ENCODE measurements at places on chromosomes 2 and 18. TPM values are rescaled to one million over a fixed set of nuclear protein-coding genes. Genes with fewer than 3 reads are reported as not detected.
A peak's percentile ranks its signal among the peaks of the same experiment; 100 is the strongest.

LPIN1 gene
- 57.1 TPM for total RNA-seq

DSG3 gene
- not detected for total RNA-seq

NYAP2 gene
- total RNA-seq = not detected

PIEZO2 gene
- not detected for total RNA-seq

MC5R gene
- total RNA-seq = not detected

IFIH1 gene
- 90.0 TPM for total RNA-seq

INPP5D gene
- total RNA-seq = 152 TPM

LRRC30 gene
- not detected for total RNA-seq

ITGA6 gene
- total RNA-seq = 5.5 TPM

DNA sequence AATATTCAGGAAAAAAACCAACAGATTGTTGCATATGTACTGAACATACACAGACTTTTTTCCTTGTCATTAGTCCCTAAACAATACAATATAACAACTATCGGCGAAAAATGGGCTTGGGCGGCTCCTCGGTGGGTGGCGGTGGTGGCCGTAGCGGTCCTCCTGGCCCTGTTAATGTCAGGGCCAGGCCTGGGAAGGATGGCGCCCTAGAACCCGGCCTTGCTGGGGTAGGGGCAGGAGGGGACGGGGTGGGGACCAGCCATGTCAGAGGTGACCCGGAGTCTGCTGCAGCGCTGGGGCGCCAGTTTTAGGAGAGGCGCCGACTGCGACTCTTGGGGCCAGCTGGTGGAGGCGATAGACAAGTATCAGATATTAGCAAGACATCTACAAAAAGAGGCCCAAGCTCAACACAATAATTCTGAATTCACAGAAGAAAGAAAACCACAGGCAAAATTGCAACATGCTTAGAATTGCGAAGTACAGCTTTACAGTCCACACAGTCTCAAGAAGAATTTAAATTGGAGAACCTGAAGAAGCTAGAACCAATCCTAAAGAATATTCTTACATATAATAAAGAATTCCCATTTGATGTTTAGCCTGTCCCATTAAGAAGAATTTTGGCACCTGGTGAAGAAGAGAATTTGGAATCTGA, 36.5 kb downstream of the ROCK2 start:
- H3K27ac ChIP-seq = no peak overlapping the region
- H3K36me3 ChIP-seq = peaks cover 1% of the 10 kb centered on the region
- no peak overlapping the region for H3K4me3 ChIP-seq
- H3K27me3 ChIP-seq = no peaks in the 10 kb centered on the region
- no peak for DNase-seq

DNA sequence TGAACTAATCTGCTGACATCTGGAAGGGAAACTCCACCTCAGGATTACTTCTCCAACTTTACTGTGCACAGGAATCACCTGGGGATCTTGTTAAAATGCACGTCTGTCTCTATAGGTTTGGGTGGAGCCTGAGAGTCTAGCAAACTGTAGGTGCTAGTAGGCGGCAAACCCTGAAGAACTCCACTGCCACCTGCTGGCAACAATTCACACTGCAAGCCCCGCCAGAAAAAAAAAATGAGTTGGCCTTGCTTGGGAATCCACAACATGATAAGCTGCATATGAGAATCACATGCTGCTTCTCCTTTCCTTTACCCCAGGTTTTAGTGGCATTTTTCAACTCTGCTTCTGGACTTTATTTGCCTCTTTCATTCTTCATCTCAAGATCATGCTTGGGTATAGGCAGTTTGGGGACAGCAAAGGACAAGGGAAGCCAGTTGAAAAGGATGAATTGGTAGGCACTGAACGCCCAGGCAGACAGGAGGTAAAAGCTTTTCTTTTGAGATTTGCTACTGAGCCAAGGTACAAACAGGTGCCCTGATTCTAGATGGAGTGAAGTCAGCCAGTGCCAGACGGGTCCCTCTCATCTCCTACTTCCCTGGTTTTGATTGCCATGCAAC, 88.8 kb downstream of the VIT start:
- H3K4me3 ChIP-seq = no peak overlapping the region
- H3K27me3 ChIP-seq = peaks cover 42% of the 10 kb centered on the region
- peak; percentile 70 for DNase-seq
- H3K27ac ChIP-seq = no peak overlapping the region

GRCh38 chr2:22481486-22482259, 903.3 kb upstream of the KLHL29 start:
- H3K4me3 ChIP-seq = no peak overlapping the region
- no peak for DNase-seq
- H3K27ac ChIP-seq = no peak overlapping the region
- H3K27me3 ChIP-seq = no peaks in the 10 kb centered on the region
- no peaks in the 10 kb centered on the region for H3K4me1 ChIP-seq
- H3K36me3 ChIP-seq = no peaks in the 10 kb centered on the region

GRCh38 chr2:217902379-217903141, 100.2 kb downstream of the TNS1 start:
- H3K27ac ChIP-seq = peak overlapping the region; percentile 64
- H3K4me3 ChIP-seq = no peak overlapping the region
- H3K27me3 ChIP-seq = peaks cover 29% of the 10 kb centered on the region
- H3K36me3 ChIP-seq = no peaks in the 10 kb centered on the region
- peak; percentile 63 for DNase-seq
- H3K4me1 ChIP-seq = peaks cover 23% of the 10 kb centered on the region

GRCh38 chr2:19543663-19544383, 185.4 kb upstream of the OSR1 start:
- no peaks in the 10 kb centered on the region for H3K4me1 ChIP-seq
- no peak for DNase-seq

- H3K27ac ChIP-seq = no peak overlapping the region
- no peaks in the 10 kb centered on the region for H3K36me3 ChIP-seq
- H3K4me1 ChIP-seq = no peaks in the 10 kb centered on the region
Measured at GRCh38 chr2:182817558-182817957, 48.9 kb downstream of the FRZB start.

GRCh38 chr2:232229911-232230310, 148.6 kb upstream of the ALPP start:
- no peak overlapping the region for H3K27ac ChIP-seq
- DNase-seq = no peak
- H3K27me3 ChIP-seq = no peaks in the 10 kb centered on the region
- peaks cover 12% of the 10 kb centered on the region for H3K4me1 ChIP-seq

DNA sequence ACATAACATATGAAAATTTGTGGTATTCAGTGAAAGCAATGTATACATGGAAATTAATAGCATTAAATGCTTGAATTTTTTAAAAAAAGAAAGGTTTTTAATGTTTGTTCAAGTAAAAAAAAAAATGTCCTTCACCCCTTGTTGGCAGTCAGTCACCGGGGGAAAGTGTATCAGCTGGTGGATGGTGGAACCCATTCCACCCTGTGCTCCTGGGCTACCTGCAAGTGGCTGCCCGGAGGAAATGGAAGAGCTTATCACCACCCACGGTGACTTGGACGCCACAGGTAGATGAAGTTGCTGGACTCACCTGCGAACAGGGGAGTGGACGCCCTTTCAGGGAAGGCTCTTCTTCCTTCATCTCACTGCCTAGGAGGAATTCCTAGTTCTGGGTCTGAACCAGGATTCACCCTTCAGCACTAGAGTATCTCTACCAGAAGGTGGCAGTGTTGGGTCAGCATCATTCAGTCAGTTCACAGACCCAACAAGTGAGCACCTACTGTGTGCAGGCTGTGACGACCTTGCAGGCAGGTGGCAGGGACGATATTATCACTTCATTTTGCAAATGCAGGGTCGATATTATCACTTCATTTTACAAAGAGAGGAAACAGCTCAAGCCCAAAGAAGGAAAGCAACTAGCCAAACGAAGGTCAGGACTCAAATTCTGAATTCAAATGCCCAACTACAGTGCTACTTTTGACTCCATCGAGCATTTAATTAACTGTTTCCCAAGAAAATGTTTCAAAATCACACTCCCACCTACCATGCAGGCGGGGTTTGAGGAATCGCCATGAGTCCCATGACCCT, 35.8 kb downstream of the CIB4 start:
- H3K4me1 ChIP-seq = no peaks in the 10 kb centered on the region
- no peaks in the 10 kb centered on the region for H3K36me3 ChIP-seq
- peaks cover 39% of the 10 kb centered on the region for H3K27me3 ChIP-seq
- H3K27ac ChIP-seq = no peak overlapping the region
- no peak overlapping the region for H3K4me3 ChIP-seq
- DNase-seq = peak; percentile 55

DNA sequence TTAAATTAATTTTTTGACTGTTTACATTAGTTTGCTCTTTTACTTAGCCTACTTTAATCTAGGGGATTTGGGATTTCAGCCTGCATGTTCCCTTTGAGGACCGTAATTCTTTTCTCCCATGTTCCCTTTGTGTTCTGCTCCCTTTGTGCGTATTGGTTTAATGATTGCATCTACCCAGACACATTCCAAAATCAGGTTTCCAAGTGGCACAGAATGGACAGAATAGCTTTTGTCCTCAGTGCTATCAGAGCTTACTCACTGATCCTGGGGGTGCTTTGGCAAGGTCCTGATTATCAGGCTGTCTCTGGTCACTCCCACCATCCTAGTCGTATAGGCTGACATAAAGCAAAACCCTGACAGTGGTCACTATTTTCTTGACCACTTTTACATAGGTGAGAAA, 867.5 kb downstream of the TSN start:
- no peak overlapping the region for H3K4me3 ChIP-seq
- no peaks in the 10 kb centered on the region for H3K27me3 ChIP-seq
- H3K4me1 ChIP-seq = no peaks in the 10 kb centered on the region

GRCh38 chr18:6368017-6368416, 46.7 kb downstream of the L3MBTL4 start:
- no peaks in the 10 kb centered on the region for H3K27me3 ChIP-seq
- no peaks in the 10 kb centered on the region for H3K36me3 ChIP-seq
- H3K27ac ChIP-seq = no peak overlapping the region
- no peak for DNase-seq
- H3K4me3 ChIP-seq = no peak overlapping the region

DNA sequence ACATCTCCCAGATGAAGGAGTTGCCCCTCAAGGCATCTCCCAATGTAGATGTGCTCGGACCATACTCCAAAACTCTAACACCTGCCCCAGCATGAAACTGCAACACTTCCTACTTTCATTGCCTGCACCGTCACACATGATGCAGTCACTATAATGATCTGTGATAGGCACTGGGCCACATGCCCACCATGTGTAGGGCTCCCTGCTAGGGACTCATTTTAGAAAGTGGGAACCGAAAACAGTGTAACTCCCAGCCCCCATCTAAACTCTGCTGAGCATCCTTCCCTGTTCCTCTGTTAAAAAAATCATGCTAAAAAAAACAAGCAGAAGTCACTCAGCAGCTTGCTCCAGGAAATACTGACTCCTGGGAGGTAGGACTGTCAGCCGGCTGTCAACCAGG, 496.1 kb upstream of the RAB6C start:
- no peak overlapping the region for H3K27ac ChIP-seq
- no peaks in the 10 kb centered on the region for H3K27me3 ChIP-seq
- H3K4me1 ChIP-seq = no peaks in the 10 kb centered on the region
- H3K4me3 ChIP-seq = no peak overlapping the region

GRCh38 chr2:7736646-7737305, 819.6 kb downstream of the RNF144A start:
- no peak overlapping the region for H3K4me3 ChIP-seq
- peaks cover 59% of the 10 kb centered on the region for H3K4me1 ChIP-seq
- peak overlapping the region; percentile 2 for H3K27ac ChIP-seq
- no peaks in the 10 kb centered on the region for H3K27me3 ChIP-seq
- peaks cover 88% of the 10 kb centered on the region for H3K36me3 ChIP-seq
- no peak for DNase-seq

DNA sequence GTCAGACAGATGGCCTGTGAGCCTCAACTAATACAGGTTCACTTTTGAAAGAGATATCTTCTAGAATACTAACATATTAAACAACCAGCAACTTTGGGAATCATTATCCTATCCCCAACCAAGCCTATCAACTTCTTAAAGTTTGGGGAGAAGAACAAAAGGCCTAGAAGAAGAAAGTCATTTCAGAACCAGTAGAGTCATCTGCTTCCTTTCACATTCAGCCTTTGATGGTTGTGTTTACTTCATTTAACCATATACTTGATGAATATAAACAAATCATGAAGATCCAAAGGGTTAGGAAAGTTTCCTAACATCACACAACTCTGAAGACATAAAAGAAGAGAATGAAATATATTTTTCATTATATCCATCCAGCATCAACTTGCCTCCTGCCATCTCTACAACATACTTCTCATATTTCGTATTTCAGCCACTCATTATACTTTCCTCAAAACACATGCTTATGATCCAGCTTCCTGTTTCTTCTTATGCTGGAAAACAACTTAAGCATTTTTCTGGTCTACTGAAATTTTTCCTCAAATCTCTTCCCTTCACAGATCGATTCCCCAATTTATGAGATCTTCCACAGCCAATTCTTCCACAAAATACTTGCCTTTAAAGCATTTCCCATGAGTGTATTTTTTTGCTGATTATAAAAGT, 114.3 kb downstream of the CACNB4 start:
- no peak overlapping the region for H3K27ac ChIP-seq
- H3K4me3 ChIP-seq = no peak overlapping the region
- no peaks in the 10 kb centered on the region for H3K36me3 ChIP-seq
- DNase-seq = no peak
- peaks cover 3% of the 10 kb centered on the region for H3K27me3 ChIP-seq

GRCh38 chr2:238483656-238484055, 56.9 kb downstream of the ASB1 start:
- DNase-seq = no peak
- no peaks in the 10 kb centered on the region for H3K27me3 ChIP-seq
- no peak overlapping the region for H3K4me3 ChIP-seq
- peaks cover 2% of the 10 kb centered on the region for H3K36me3 ChIP-seq
- no peak overlapping the region for H3K27ac ChIP-seq

DNA sequence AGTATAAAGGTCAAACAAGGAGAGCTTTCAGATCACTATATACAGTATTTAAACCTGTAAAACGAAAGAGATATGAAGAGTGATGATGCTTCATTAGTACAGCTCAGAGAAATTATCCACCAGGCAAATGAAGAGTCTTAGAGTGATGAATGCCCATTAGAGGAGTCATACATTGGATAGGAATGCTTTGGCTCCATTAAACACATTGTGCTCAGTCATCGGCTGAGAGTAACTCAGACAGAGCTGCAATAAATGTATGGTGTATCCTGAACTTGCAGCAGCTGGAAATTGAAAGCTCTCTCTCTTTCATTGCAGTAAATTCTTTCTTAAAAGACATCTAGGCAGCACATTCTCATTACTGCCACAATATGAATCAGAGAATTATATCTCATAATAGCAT, 340.8 kb upstream of the SPHKAP start:
- no peaks in the 10 kb centered on the region for H3K27me3 ChIP-seq
- H3K36me3 ChIP-seq = no peaks in the 10 kb centered on the region
- no peaks in the 10 kb centered on the region for H3K4me1 ChIP-seq
- H3K4me3 ChIP-seq = no peak overlapping the region
- no peak overlapping the region for H3K27ac ChIP-seq
- no peak for DNase-seq

GRCh38 chr2:202932425-202933138, 20.5 kb downstream of the CARF start:
- H3K36me3 ChIP-seq = peaks cover 9% of the 10 kb centered on the region
- H3K4me3 ChIP-seq = no peak overlapping the region
- H3K4me1 ChIP-seq = no peaks in the 10 kb centered on the region
- no peak for DNase-seq
- no peak overlapping the region for H3K27ac ChIP-seq
- no peaks in the 10 kb centered on the region for H3K27me3 ChIP-seq

- H3K27ac ChIP-seq = peak overlapping the region; percentile 86
- peaks cover 24% of the 10 kb centered on the region for H3K36me3 ChIP-seq
- no peaks in the 10 kb centered on the region for H3K27me3 ChIP-seq
Measured at GRCh38 chr2:54559593-54560145, 103.5 kb downstream of the SPTBN1 start.

- H3K27me3 ChIP-seq = peaks cover 12% of the 10 kb centered on the region
- no peaks in the 10 kb centered on the region for H3K36me3 ChIP-seq
- H3K4me1 ChIP-seq = no peaks in the 10 kb centered on the region
- H3K4me3 ChIP-seq = no peak overlapping the region
Measured at GRCh38 chr2:181998041-181998835, 12.6 kb downstream of the PPP1R1C start.

All from activated CD8-positive, alpha-beta memory T cell treated with anti-CD3 and anti-CD28 coated beads, Interleukin-2, amount 10 ng/mL, durations not matched to agents 7 days and 5 days (primary cell).